SK-MEL-5 (cell line): ENCODE measurements at places on chromosomes 6 and 20. TPM values are rescaled to one million over a fixed set of nuclear protein-coding genes. Genes with fewer than 3 reads are reported as not detected.
A peak's percentile ranks its signal among the peaks of the same experiment; 100 is the strongest.

KIAA1586 gene
- 9.4 and 10.1 TPM in 2 replicates for total RNA-seq

GRCh38 chr20:23308024-23308423, 42.6 kb upstream of the NXT1 start:
- no peak for DNase-seq

CDSN gene
- total RNA-seq, result not detected in 2 replicates

GRCh38 chr6:79196912-79197311, 37.6 kb downstream of the HMGN3 start:
- no peak for DNase-seq

C6orf118 gene
- not detected in 2 replicates for total RNA-seq

BEND3 gene
- total RNA-seq, result 3.1 TPM in 2 replicates

- peak; percentile 67 for DNase-seq
Measured at GRCh38 chr6:32047855-32048766, 9.9 kb downstream of the CYP21A2 start.

DNA sequence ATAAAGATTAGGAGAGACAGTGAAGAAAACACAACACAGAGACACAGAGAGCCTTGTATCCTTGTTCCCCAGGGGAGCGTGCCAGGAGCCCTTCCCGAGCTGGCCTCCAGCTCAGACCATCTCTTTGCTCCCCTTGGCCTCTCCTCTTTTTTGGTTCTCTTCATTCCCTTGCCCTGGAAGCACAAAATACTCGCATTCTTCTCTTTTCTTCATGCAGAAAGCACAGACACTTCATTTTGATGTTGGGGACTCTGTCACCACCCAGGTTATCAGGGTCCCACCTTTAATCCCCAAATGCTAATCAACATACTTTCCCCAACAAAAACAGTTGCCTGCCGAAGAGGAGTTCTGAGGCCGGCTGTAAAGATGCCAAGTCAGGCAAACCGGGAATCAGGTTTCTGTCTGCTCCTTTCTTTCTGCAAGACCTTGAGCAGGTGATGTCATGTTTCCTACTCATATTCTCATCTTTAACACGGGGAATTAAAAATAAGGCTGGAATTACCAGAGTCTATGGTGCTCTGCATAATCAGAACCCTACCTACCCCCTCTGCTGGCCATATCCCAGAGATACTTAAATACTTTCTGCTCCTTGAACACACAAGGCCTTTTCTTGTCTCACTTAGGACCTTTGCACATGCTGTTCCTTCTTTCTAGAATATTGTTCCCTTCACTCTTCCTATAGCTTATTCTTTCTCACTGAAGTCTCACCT, 21.7 kb downstream of the TGM6 start:
- DNase-seq, result peak; percentile 67

- DNase-seq, result no peak
Measured at GRCh38 chr6:40896696-40897095, 142.3 kb downstream of the UNC5CL start.

GRCh38 chr6:132132924-132133639, 181.9 kb upstream of the CCN2 start:
- DNase-seq, result peak; percentile 89

DNA sequence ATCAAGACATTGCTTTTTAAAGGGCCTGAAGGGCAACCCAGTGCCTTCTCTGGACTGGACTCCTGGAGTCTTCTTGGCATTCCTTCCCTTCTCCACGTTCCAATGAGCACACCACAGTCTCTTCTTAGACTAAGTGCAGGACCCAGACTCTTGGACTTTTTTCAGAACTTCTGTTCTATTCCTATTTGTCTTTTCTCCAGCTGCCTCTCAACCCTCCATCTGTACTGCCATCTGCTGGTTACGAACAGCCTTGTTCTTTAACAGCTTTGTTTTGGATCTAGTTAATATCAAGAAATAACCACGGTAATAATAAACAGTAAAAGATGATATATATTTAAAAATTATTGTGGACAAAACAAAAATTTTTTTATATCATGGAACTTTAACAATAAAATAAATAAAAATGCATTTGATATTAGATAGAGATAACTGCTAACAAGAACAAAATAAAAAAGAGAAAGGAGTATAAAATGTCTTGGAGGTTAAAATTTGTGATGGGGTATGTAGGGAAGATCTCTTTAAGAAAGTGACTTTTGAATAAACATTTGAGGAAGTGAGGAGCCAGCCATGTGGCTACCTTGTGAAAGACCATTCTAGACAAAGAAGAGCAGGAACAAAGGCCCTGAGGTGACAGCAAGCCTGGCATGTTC, 105.1 kb upstream of the HCRTR2 start:
- peak; percentile 56 for DNase-seq

DNA sequence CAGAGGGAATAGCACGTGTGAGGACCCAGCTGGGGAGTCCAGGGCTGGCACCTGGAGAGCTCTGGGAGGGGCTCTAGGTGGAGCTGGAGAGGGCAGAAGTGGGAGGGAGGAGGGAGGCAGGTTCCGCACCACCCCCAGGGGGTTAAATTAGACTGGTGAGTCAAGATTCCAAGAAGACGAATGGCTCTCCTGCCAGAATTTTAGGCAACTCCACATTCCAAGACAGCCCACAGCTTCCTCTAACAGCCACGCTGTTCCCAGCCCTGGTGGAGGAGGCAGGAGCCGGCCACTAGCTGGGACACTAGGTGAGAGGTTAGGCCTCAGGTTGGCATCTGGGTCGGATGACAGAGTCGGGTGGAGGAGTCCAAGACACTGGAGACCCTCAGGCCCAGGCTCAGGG, 60.2 kb downstream of the TFAP2C start:
- DNase-seq, result no peak

GRCh38 chr6:40413239-40413638, 173.9 kb downstream of the LRFN2 start:
- no peak for DNase-seq

DNA sequence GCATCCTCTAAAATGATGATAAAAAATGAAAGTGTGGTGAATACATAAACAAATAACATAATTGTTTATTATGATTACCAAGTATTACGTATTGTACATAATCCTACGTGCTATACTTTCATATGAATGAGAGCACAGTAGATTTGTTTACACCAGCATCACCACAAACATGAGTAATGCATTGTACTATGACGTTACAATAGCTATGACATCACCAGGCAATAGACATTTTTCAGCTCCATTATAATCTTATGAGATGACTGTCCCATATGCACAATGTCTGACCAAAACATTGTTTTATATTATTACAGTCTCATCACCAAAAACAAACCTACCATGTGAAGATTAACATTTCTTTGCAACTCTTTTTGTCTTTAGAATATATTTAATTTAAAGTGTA, 225.7 kb upstream of the TENT5A start:
- DNase-seq, result no peak

LINC00237 gene
- total RNA-seq, result not detected in 2 replicates

- DNase-seq, result peak; percentile 67
Measured at GRCh38 chr6:53410508-53411258, 61.9 kb upstream of the ELOVL5 start.

BMP2 gene
- total RNA-seq, result 0.05 and 0.26 TPM in 2 replicates

DNA sequence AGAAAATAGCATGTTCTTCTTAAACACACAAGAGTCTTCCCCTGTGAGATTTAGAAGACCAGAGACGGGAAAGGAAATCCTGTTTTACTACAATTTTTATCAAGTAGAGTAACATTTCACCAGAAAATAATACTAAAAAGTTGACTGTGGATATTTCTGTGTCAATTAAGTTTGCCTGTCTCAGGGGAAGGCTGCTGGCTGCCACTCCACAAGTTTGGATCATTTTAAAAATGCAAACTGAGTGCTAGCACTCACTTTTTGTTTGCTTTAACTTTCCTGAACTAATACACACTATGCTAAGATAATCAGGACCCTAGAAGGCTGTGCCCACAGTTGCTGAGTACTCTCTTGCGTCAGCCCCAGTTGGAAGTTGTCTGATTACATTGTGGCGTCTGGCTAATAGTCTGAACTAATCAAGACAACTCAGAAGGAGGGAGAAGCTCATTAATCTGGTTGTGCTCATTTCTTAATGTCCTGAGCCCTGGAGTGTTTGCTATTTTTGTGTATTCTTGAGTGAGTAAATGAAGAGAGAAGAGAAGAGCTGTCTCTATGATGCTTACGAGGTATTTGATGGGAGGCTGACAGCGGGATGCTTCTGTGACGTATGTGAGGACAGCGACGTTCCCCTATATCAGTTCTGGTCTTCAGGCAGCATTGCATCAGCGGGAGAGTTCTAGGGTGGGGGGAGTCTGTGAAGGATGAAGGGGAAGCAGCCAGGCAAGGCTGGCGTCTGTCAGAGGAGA, 664.2 kb downstream of the QKI start:
- no peak for DNase-seq

GRCh38 chr20:8809107-8809953, 259.6 kb upstream of the PLCB4 start:
- no peak for DNase-seq

GRCh38 chr20:2151858-2152281, 50.2 kb downstream of the STK35 start:
- no peak for DNase-seq

HCRTR2 gene
- total RNA-seq, result not detected in 2 replicates

- DNase-seq, result no peak
Measured at GRCh38 chr6:7578516-7578915, 11.5 kb upstream of the SNRNP48 start.

ZFAND3 gene
- 14.6 and 21.7 TPM in 2 replicates for total RNA-seq

- no peak for DNase-seq
Measured at GRCh38 chr6:140540743-140541142, 1166.3 kb upstream of the CITED2 start.

GRCh38 chr6:117138425-117138824, 126.9 kb upstream of the VGLL2 start:
- DNase-seq, result no peak

- no peak for DNase-seq
Measured at GRCh38 chr6:36350082-36350481, 13.4 kb upstream of the BNIP5 start.

MEP1A gene
- total RNA-seq, result not detected in 2 replicates

GJA10 gene
- not detected in 2 replicates for total RNA-seq

- DNase-seq, result no peak
Measured at GRCh38 chr6:95768539-95768938, 191.2 kb downstream of the MANEA start.

DNA sequence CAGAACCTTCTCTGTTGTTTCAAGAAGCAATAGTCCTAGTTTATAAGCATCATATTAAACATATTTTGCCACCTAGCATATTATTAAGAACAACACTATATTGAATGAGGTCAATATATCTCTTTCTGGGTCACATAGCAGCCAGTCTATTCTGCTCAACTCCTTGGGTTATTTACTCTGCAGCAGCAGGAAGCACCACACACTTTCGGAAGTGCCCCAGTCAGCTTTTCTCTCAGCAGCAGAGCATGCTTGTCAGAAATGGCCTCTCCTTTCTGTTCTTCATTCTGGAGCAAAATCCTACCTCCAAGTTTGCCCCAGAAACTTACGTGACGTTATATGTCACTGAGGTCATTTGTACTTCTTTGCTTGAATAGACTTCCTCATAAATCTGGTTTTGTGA, 22.7 kb downstream of the CFAP206 start:
- DNase-seq, result peak; percentile 3

PDRG1 gene
- total RNA-seq, result 12.2 and 13.9 TPM in 2 replicates

- no peak for DNase-seq
Measured at GRCh38 chr6:7264686-7265384, 48.2 kb downstream of the SSR1 start.

GRCh38 chr6:1538810-1539478, 70.8 kb upstream of the FOXC1 start:
- DNase-seq, result no peak

- peak; percentile 20 for DNase-seq
Measured at GRCh38 chr20:37096415-37097041, 731 bp upstream of the RBL1 start.

- peak; percentile 77 for DNase-seq
Measured at GRCh38 chr6:43454290-43454695, 1.1 kb downstream of the DLK2 start.

CARMIL1 gene
- total RNA-seq, result 45.1 and 45.5 TPM in 2 replicates

CGA gene
- 0.55 TPM in 1 of 2 replicates, not detected in the other for total RNA-seq
